ENCODE measurements at places on chromosomes 16 and 17.

- no peak for DNase-seq
These were observed 22.7 kb downstream of the SLC6A4 start for GRCh38 chr17:30212750-30213149.

DNA sequence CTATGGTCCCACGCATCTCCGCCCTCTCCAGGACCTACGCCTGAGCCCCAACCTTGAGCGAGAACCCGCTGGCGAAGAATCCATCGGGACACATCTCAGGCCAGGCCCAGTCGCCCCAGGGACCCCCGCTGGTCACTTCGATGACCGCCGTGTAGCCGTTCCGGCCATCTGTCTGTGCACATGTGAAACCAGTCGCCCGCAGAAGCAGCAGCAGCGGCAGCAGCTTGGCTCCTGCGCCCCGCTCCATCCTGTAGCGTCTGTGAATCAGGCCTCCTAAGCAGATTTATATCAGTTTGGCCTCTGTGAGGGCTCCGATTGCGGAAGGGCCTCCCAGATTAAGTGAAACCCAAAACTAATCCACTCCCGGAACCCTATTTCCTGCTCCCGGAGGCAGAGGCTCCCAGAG is at the start of gene VMO1:
Gene VMO1 (minus strand): TSS at position 259 of the 406 bp plus-strand sequence. CDS start 12 bp downstream, at position 247.
- DNase-seq, result no peak

GRCh38 chr17:46898364-46898763 is 24.6 kb upstream of the GOSR2 start:
- DNase-seq, result no peak

DNA sequence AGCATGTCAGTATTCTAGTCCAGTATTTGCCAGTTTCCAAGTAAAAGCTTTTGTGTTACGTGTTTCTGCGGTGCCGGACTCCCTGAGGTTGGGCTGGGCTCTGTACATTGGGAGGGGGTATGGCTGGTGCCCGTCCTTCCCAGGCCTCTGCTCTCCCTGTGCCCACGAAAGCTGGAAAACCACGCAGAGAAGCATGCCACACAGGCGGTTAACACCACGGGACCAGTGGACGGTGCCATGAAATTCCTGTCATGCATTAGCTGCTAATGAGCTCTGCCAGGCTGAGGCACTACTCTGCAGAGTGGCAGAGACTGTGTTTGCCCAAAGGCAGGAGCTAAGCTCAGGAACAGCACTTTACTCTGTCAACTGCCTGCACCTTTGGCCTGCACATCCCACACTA is 8.1 kb downstream of the SMIM5 start:
- DNase-seq, result no peak

- DNase-seq, result no peak
These were observed 42.6 kb downstream of the CFAP20 start for GRCh38 chr16:58086381-58087208.

GRCh38 chr16:53156516-53156915 is 101.7 kb downstream of the CHD9 start:
- no peak for DNase-seq

DNA sequence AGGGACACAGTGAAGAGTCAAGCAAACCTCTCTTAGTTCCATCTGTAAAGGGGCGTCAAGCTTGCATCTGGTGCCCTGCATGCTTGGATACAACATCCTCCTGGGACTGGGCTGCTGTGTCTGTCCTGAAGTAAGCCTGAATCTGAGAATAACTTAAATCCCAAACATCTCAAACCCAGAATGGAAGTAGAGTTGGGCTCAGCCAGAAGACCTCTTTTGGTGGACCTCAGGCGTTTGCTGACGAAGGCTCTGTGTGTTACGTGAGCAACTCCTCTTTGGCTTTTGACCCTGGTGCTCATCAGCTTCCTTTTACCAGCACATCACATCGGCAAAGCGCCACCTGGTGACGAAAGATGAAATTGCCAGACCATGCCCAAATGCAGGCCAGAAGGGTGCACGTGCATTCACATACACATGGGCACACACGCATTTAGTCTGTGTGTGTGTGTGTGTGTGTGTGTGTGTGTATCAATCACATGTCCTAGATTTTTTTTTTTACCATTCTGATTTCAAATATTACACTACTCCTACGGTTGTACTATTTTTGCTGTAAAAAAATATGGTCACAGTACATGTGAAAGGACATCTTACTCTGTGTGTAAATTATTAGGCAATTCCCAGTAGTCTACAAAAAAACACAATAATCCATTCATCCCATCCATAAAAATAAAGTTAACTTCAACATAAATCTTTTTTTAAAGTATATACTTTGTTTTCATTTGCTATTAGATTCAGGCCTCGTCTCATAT is 41.1 kb upstream of the FOXJ1 start:
- peak; percentile 97 for DNase-seq

GRCh38 chr17:9813166-9813565 is 8.7 kb downstream of the GSG1L2 start:
- DNase-seq, result no peak

GRCh38 chr16:31188450-31189411 is 8.8 kb downstream of the FUS start:
- no peak for DNase-seq

All from A549 (cell line).